ENCODE measurements at places on chromosomes 3 and 15.

DNA sequence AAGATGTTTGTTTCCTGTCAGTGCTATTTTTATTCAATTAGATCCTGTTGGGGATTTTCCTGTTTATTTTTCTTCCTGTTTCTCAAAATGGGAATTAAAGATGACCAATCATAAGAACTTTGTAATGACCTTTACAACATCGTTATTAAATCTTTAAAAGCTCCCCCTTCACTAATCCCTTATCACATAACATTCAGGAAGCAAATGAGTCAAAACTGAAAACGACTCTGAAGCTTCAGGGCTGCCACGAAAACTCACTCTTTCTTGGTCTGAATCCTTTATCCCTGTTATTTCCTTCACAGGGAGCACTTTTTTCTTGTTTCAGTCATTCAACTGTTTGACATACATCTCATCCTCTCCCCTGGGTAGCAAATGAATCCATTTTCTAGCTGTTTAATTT, 75.8 kb upstream of the MB21D2 start:
- DNase-seq, result no peak

DNA sequence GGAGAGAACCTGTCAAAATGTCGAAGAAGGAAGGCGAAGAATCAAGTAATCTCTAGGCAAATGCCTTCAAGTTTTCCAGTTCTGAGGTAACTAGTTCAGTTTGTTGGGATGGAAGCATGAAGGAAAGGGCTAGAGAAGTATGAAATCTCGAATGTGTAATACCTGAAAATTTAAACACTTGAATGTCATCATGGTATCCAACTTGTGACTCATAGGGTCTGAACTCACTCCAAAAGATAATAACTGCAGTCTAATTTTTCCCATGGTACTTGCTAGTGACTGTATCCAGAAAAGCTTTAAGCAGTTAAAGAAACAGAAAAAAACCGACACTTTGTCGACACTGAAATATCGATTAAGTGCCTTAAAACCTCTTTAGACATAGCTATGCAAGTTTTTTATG, 102.9 kb upstream of the CHRM5 start:
- no peak for DNase-seq

DNA sequence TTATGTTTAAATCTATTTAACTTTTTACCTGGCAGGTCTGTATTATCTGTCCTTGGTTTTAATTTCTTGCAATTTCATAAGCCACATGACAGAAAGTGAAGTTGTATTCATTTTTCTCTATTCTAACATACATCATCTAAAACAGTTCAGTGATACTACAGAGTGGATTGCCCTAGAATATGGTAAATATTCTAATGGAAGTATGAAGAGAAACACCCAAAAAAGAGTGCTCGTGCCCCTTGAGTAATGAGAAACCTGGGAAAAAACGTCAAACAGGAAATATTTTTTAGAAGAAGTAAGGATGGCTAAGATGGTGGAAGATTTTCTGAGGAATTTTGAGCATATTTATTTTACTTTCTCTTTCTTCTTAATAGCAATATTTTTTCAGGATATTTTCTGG, 261.1 kb upstream of the CBLB start:
- no peak for DNase-seq

DNA sequence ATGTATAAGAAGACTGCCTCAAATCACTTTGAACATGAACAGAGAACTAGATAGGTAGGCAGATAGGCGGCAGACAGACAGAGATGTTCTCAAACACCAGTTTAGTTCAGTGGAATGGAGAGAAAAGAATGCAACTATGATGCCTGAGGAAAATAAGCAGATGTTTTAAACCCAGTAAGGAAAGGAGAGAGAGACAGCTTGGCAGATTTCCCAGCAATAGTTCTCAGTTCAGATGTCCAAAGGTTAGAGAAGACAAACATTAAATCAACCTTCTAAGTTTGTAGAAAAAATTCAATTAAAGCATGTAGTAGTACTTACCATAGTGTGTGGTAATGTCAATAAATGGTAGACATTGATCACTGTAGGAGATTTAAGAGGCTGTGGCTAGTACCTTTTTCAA, 209.6 kb upstream of the PFN2 start:
- no peak for DNase-seq

GRCh38 chr3:148707601-148708380, 10.1 kb downstream of the AGTR1 start:
- no peak for DNase-seq

GRCh38 chr3:150238048-150238802, 169.9 kb upstream of the TSC22D2 start:
- DNase-seq, result no peak

DNA sequence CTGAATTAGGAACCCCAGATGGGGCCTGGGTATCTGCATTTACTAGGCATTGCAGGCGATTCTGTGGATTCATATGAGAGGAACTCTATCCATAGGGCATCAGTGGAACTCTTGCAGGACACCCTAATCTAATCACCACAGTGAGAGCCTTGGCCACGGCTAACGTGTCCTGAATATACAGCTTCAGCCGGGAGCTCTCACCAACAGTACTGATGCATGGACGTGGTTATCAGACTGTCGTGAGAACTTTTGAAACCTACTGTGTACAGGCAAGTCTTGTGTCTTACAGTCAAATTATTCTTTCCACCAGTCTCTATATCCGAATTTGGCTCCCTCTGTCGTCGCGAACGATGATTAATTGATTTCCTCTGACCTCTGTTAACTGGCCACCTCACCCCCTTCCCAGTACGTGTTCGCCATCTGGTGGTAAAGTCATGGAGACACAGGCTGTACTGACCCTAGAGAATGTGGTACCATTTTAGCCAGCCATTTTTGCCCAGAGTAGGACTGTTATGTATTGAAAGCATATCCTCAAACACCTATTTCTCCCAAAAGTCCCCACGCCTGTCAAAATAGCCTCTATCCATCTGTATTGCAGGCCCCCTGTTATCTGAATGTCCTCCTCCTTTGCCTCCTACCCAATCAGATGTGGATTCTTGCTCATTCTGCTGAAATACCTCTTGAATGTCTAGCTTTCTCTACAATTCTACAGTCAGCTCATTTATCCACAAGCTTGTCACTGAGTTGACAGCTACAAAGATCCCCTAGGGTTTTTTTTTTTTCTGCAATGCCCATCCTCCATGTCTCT, 39.7 kb downstream of the GLDN start:
- peak; percentile 83 for DNase-seq

GRCh38 chr15:57308170-57308545, 68.1 kb upstream of the CGNL1 start:
- DNase-seq, result no peak

DNA sequence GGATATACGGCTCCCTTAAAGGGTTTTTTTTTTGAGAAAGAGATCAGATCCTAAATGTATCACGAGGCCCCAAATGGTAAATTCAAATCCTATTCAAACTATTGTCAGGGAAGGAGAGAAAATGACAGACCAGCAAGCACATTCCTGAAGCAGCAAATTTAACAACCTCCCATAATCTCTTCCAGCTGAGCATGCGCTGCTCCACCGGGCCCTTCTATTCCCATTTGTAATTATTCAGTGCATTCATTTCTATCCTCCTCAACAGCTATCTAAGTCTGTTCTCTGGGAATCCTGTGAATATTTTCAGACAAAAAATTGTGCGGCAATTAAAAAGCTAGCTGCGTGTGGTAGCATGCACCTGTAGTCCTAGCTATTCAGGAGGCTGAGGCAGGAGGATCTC, 43.2 kb downstream of the MAGI1 start:
- no peak for DNase-seq

GRCh38 chr3:53764026-53764775, 82.0 kb downstream of the CHDH start:
- no peak for DNase-seq

- DNase-seq, result no peak
These were observed 7.6 kb downstream of the SLC27A2 start for GRCh38 chr15:50189633-50190032.

DNA sequence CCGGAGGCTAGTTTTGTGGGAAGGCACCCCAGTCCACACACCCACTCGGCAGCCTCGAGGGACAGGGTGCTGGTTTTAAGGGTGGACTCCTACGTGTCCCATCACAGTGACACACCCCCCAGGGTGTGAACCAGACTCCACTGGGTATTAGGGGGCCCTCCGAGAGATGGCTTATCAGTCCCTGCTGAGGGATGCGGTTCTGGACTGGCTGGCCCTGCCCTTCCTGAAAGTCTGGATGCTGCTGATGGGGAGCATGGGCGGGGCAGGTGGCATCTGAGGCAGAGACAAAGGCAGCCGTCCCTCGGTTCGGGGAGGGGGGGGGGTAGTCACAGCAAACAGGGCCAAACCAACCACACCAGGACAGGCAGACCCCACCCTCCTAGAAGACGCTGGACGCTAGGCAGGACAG, 939 bp upstream of the ULK3 start:
- DNase-seq, result no peak

DNA sequence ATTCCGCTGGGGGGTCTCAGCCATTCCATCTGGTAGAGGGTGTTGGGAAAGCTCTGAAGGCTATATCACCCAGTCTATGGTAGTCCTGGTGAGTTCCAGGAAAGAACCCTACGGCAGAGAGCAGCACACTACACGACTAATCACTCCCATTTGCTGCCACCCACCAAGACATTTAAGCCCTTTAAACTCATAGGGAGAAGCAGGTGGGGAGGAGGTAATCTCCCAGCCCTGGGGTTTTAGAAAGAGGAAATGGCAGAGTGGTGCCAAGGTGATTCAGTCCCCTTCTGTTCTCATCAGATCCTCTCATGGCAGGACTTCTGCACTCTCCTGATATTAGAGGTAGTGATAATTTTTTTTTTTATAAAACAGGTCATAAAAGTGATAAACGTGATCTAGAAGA, 10.6 kb upstream of the VWA5B2 start:
- DNase-seq, result no peak

DNA sequence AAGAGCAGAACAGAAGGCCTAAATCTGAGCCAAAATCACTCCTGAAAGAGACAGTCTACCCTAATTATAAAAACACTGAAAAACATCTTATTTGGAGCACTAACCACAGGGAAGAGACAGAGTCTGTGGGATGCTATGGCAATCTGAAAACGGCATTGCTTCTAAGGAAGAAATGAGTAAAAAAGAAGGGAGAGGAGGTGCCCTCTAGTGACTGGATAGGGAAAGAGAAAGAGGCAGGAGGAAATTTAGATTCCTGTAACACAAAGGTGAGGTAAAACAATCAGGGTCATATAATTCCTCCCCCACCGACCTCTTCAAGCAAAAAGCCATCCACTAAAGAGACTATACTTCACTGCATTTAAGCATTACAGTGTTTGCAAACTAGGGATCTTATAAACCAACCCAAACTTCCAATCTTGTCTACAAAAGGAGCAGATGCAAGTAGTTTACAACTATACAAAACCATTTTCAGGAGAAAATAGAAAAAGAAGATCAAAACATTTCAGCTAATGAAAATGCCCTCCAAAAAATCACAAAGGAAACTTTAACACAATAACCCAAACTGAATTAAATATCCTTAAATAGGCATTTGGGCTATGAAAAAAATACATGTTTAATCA, 32.6 kb downstream of the HACD2 start:
- DNase-seq, result peak; percentile 63

GRCh38 chr3:193773266-193774220, 180.5 kb downstream of the OPA1 start:
- no peak for DNase-seq

DNA sequence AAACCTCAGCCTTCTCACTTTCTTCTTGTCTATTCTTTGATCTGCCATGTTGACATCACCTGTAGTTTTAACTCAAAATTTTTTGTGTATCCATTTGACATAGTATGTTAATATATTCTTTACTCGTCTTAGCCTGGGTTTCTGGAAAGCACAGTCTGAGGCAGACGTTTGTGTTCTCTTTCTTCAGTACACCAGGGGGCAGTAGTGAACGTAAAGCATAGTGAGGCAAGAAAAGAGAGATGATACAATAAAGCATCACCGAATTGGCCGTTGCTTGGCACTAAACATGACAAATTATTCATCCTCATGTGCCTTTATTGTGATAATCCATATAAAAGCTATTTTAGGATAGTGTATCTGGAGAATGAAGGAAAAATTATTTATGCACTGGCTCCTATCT, 141.0 kb upstream of the MYRIP start:
- DNase-seq, result peak; percentile 66

- peak; percentile 68 for DNase-seq
These were observed 36.1 kb upstream of the PLSCR5 start for GRCh38 chr3:146640955-146641867.

DNA sequence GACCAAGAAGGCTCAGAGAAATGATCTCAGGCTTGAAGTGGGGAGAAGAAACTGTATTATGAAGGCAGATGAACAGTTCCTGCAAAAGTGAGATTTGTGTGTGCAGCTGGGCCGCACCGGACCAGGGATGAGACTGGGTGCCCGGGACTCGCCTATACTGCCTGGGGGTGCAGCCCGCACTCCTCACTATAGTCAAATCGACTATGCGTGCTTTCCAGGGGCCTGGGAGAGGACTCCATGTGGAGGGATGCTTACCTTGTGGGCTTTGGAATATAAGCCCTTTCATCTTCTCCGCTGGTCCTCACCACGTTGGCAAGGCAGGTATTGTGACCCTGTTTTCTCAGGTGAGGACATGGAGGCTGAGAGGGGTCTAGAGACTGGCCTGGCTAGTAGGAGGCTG, 32.9 kb upstream of the APOD start:
- DNase-seq, result no peak

- DNase-seq, result no peak
These were observed 355.8 kb upstream of the SATB1 start for GRCh38 chr3:18780959-18781358.

Measured in mesendoderm (in vitro differentiated cells).